Esophagus squamous epithelium (tissue), 5 donors: ENCODE measurements at places on chromosomes 2 and 18. TPM values are rescaled to one million over a fixed set of nuclear protein-coding genes. Genes with fewer than 3 reads are reported as not detected.

Gene TMEM178A
- 0.38 TPM for total RNA-seq

DNA sequence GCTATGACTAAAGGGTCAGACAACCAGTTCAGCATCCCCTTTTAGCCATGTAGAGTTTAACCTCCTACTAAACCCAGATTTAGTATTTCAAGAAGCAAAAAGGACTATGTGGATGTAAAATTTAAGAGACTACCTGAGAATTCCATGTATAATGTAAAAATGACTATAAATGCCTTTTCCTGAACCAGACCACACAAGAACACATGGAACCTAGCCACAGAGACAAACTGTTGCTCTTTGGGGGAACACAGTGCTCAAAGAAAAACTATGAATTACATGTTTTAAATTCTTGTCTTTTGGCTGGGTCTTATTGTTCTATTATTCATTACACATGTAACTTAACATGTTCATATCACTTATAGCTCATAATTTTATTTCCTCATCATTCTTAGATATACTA is 192.8 kb downstream of the DNER start:
- DNase-seq, result no peak

GRCh38 chr2:109216332-109216731 is 87.3 kb downstream of the SH3RF3 start:
- no peak for DNase-seq

DNA sequence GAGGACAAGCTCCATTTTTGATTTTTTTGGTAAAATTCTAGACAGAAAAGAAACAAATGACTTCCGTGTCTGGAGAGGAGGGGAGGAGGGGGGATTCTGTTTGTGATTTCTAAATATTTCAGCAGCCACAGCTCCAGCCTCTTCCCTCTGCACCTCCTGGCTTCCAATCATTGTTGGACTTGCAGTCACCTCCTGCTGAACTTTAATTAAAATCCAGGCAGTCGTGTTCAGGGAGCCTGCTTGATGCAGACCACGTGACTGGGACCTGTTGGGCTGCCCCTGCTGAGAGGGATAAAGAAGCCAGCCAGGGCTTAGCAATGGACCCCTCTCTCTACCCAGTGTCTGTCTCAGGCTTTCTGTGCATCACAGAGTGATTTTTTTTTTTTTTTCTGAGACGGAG is 115.1 kb downstream of the SH3BP4 start:
- DNase-seq, result no peak

DNA sequence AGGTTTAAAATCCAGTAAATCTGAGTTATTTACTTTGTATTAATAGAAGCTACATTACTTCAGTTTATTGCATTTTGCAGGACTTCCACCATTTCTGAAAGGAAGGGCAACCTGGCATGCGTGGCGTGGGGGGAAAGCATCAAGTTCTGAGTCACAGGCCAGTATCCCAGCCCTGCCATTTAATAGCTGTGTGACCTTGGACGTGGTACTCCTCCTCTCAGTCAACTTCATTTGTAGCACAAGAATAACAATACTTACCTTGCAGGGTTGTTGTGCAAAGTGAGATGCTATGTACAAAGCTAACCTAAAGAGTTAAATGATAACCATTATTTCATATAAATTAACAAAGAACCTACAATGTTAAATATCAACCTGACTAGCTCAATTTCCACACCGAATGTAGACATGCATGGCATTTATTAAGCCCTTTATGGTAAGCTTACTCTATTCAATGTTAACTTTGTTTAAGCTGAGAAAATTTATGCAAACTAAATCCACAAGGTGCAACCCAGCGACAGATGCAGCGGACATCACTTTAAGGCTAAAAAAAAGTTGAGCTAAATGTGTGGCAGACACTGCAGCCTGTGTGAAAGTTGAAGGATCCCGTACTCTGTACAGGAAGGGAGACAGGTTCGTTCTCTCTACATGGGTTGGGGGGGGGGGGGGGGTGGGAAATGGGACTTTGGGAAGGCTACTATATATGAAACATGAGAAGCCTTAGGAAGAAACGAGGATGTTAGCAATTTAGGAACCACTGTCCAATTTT is 17.2 kb upstream of the STPG4 start:
- no peak for DNase-seq

Gene HOXD11
- not detected for total RNA-seq

Gene UGT1A3
- 2.8 TPM for total RNA-seq

Gene TNFAIP6
- total RNA-seq, result not detected

DNA sequence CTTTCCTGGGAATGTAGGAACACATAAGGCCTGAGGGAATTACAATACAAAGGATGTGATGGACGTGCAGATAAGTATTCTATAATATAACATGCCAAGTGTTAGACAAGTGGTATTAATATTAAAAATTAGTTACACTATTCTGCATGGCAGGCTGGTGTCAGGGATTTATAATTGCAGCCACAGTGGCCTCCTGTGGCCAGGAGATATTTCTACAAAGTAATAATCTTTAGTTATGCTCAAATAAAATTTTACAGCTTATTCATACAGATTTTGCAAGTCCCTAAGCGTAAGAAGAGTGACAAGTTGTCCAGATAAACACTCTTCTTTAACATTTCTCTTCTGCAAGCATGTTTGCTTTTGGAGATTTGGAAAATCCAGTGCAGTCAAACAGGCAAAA is 90.4 kb upstream of the CBLN2 start:
- DNase-seq, result no peak

DNA sequence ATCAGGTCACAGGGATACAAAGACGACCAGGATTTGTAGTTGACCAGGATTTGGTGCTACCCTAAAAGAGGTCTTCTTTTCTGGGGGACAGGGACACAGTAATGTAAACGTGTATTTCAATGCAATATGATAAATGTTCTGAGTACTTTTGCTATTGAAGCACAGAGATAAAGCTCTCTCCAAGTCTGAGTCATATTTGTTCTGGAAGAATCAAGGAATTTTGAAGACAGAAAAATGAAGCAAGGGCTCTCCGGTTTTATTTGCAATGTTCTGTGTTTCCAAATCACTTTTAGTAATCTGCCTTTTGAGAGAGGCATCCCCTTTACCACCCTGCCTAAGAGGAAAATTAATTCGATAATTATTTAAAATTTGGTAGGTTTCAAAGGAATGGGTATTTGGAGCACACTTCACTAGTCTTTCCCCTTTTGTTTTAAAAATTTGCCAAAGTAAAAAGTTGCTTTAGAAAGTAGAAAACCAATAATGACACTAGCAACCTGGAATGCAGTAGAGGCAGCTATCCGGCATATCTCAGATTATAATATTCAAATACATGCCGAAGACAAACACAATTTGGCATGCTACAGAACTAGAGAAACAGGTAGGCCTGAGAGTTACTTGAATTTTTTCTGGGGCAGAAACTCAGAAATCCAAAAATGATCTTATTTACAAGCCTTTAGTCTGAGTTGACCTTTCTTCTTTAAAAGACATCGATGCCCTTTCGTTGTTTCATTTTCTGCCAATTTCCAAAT is 82.7 kb downstream of the MREG start:
- DNase-seq, result no peak

Gene DUSP2
- total RNA-seq, result 10.3 TPM

DNA sequence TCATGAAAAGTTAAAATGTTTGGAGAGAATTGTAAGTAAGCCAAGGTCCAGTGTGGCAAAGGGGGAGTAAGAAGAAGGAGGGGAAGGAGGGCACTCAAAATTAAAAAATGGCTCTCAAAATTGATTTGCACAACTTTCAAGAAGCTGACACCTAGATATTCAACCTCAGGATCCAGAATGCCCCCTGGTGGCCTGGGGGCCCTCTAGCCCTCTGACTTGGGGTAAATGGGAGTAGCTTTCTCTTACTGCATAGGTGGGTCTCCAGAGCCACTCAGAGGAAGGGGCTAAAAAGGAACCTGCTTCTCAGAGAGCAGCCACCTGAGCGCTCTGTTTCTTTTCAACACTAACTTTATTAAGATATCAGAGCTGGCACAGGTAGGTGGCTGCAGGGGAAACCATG is 968.5 kb downstream of the BCL11A start:
- DNase-seq, result no peak

Gene RFX8
- total RNA-seq, result not detected

- DNase-seq, result no peak
Observed at GRCh38 chr2:145287736-145288135, 767.8 kb upstream of the ZEB2 start.

DNA sequence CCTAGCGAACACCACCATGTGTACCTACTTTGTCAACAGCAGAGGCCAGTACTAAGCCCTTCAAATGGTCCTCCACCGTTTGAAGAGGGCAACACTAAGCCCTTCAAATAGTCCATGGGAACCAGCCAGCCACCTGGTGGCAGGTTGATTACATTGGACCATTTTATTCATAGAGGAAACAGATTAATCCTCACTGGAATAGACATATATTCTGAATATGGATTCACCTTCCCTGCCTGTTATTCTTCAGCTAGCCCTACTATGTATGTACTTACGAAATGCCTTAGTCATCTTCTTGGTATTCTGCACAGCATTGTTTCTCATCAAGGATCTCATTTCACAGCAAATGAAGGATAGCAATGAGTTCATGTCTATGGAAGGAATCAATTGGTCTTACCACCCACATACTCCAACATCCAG is 10.0 kb upstream of the ZNF396 start:
- no peak for DNase-seq

DNA sequence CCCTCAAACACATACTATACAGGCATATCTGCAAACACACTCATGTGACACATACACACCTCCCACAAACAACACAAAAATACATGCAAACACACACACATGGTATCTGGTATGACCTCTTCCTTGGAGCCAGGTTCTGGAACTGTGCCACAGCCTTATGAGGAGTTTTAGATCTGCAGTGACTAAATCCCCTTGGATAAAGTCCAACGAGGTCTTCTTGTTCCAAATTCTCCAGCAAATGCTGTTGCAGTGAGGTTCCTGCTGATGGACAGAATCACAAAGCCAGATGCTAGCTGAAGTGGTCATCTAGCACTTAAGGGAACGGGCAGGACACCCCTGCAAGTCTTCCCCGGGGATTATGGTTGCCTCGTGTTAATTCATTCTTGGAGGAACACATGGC is 54.5 kb upstream of the DAPL1 start:
- DNase-seq, result no peak

GRCh38 chr2:40760071-40760666 is 308.3 kb upstream of the SLC8A1 start:
- DNase-seq, result no peak

Gene IL36B
- 1.5 TPM for total RNA-seq

DNA sequence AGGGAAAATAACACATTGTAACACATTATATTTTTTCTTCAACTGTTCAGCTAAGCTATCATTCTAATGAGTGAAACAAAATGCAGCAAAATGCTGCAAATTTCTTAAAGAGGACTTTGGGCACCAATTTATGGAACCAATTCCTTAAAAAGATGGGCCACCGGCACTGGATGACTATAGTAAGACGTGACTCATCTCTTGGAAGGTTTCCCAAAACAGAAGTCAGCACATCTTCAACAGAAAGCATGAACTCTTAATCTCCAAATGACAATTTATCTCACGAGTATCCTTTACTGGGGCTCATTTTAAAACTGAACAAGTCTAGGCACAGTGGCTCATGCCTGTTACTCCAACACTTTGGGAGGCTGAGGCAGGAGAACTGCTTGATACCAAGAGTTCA is 213.4 kb downstream of the CDH20 start:
- no peak for DNase-seq

GRCh38 chr2:142796161-142796560 is 81.3 kb upstream of the KYNU start:
- no peak for DNase-seq

GRCh38 chr18:13811993-13812392 is 12.0 kb upstream of the MC5R start:
- no peak for DNase-seq

Gene IL1R2
- total RNA-seq, result 24.1 TPM

DNA sequence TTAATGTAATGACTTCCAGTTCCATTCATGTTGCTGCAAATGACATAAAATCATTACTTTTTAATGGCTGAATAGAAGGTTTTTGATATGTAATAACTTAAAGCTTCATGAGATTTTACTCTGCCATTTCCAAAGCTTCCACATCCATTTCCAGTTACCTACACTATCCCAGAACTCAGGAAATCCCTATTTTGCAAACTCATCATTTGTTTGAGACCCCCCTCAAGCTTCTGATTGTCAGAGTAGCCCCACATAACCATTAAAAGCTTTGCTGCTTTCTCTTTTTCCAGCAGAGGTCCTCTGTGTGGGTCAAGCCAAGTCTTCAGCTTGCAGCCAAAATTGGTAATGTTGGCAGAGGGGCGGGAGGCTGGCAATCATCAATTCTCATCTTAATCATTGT is 50.6 kb upstream of the IL1R1 start:
- DNase-seq, result no peak

- no peak for DNase-seq
Observed at GRCh38 chr18:53458944-53459580, 765.4 kb downstream of the MBD2 start.

DNA sequence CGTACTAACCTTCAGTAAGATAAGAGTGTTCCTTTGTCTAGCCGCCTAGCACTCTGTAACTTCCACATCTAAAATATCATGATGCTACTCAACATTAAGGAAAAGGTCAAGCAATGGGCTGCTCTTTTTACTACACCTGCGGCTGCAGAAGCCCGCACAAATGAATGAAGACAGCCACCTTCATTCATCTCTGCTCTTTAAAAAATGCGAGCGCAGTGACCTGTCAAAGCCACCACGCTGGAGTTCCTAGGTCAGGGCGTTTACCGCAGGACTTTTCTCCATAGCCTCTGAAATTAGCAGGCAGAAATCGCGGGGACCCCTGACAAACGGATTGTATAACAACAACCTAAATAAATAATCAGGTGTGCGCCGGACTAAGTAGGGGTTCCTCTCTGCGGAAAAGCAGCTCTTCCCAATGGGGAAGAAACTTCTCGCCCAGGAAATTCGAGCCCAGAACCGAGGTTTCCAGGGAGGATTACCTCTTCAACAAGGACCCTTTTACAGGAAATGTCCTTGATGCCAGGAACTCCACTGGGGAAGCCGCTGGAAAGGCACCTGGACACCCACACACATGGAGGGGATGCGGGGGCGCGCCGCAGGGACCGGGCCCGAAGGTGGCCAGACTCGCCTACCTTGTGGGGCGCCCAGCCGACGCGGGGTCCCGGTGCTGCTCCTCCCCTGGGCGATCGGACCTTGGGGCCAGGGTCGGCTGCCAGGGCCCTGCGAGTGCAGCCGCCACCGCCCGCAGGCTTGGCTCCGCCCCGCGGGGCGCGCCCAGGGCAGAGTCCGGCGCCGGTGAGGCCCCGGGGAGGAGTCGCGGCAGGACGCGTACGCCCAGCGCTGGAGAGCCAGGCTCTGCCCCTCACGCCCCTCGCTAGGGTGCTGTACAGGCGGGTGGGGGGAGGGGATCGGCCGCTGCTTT is at the start of gene CCDC68:
CCDC68 (minus strand) TSS at position 758 of the 922 bp plus-strand sequence. CDS start 16,670 bp downstream, outside the sequence.
- DNase-seq, result no peak

DNA sequence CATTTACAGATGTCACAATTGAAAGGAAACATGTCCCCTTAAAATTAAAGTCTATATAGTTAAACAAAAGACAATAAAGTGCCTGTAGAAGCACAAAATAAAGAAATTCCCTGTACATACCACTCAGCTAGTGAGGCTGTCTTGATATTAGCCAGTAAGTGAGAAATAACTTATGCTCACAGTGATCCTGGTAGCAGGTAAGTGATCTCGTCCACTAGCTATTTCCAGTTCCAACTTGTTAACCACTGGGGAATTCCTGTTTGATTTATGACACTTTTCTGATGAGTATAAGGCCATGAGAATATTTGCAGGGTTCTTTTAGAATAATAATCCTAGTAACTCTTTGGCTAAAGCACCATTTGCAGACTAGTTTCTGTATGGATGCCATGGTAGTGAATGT is 127.9 kb upstream of the PGAP1 start:
- no peak for DNase-seq
